ENCODE measurements at places on chromosomes 2 and 18.

DNA sequence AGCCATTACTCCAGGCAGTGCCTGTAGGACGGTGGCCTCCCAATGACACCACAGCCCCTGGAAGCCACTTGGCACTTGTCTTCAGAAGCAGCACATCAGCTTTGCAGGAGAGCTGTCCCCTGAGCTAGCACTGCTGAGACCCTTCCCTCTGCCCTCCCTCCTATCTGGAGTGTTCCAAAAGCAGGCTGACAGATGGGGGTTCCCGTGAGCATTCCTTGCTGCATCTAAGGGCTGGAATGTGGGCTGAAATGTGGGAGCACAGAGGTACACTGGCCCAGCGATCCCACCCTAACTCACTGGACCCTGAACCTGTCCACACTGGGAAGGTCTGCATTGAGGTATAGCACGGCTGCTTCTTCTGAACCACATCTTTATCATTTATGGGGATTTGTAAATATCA is 230.1 kb downstream of the ANAPC1 start:
- no peak for DNase-seq

GRCh38 chr2:219672406-219672805 is 45.0 kb downstream of the SLC4A3 start:
- no peak for DNase-seq

GRCh38 chr2:101740555-101740964 is 43.1 kb downstream of the MAP4K4 start:
- DNase-seq = no peak

DNA sequence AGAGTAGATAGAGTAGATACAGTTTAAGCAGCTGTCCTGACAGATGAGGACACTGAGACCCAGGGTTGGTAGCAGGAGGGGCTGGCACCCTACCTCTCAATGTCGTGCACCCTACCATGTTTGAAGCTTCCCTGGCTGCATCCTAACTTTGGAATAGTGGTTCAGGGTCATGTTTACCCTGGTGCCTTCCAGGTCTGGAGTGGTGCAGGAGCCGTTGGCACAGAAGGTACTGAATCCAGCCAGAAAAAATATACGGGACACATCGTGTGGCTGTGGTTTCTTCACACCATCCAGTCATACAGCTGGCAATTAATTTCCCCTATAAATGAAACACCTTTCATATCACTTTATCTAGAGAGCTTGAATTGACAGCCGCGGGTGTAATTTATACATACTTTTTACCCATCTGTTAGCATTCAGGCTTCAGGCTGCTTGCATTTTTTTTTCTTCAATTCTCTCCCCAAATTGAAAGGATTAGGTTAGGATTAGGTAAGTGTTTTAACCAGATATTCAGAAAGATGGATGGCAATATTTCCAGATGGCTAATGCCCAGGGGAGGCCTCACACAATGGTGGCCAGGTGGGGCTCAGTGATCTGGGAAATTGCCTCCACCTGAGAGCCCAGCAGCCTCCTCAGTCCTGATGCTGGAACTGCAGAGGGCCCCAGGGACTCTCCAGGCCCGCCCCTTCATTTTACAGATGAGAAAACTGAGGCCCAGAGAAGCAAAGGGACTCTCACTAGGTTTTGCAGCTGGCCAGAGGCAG is 127.0 kb downstream of the CELF4 start:
- no peak for DNase-seq

- no peak for DNase-seq
Observed at GRCh38 chr2:238299803-238300202, 11.4 kb upstream of the PER2 start.
